MG63 (cell line): ENCODE measurements at places on chromosomes 3 and 15. TPM values are rescaled to one million over a fixed set of nuclear protein-coding genes. Genes with fewer than 3 reads are reported as not detected.

Gene KLF15
- 0.22 and 0.26 TPM in 2 replicates for total RNA-seq

Gene SLC2A2
- 0.03 and 0.15 TPM in 2 replicates for total RNA-seq

Gene SLC12A1
- not detected in 2 replicates for total RNA-seq

Gene HCN4
- total RNA-seq, result not detected in 2 replicates

Gene BOC
- 1.4 and 3.9 TPM in 2 replicates for total RNA-seq

Gene AMOTL2
- total RNA-seq, result 172 and 180 TPM in 2 replicates

Gene IL20RB
- total RNA-seq, result 4.5 and 6.4 TPM in 2 replicates

Gene NR1I2
- total RNA-seq, result not detected in 2 replicates

Gene GOLGA8F
- total RNA-seq, result 0.30 TPM in 1 of 2 replicates, not detected in the other

Gene TIMP4
- total RNA-seq, result 0.10 TPM in 1 of 2 replicates, not detected in the other

Gene STAC
- 5.6 and 5.7 TPM in 2 replicates for total RNA-seq

Gene SLC12A8
- total RNA-seq, result 28.7 and 52.7 TPM in 2 replicates

Gene ZCWPW2
- not detected in 2 replicates for total RNA-seq

Gene GOLGA8S
- not detected in 2 replicates for total RNA-seq

Gene PLSCR4
- total RNA-seq, result 93.8 and 101 TPM in 2 replicates

Gene ALDH1L1
- total RNA-seq, result 0.27 TPM in 1 of 2 replicates, not detected in the other

Gene CORO2B
- 7.1 and 7.9 TPM in 2 replicates for total RNA-seq

Gene COX5A
- total RNA-seq, result 343 and 426 TPM in 2 replicates

Gene CACNA2D3
- 1.2 and 2.0 TPM in 2 replicates for total RNA-seq

Gene LSMEM2
- total RNA-seq, result not detected in 2 replicates

Gene FANCD2OS
- total RNA-seq, result not detected in 2 replicates

Gene HGD
- not detected in 2 replicates for total RNA-seq

Gene LRRC15
- total RNA-seq, result 0.07 and 0.49 TPM in 2 replicates

Gene MKRN3
- 4.8 and 12.4 TPM in 2 replicates for total RNA-seq

Gene STRIT1
- not detected in 2 replicates for total RNA-seq

Gene ISG20
- 19.2 TPM in 1 of 2 replicates, not detected in the other for total RNA-seq

Gene HESX1
- not detected in 2 replicates for total RNA-seq

Gene EXOSC7
- total RNA-seq, result 22.4 and 44.3 TPM in 2 replicates

Gene TNFAIP8L3
- total RNA-seq, result 2.4 and 4.8 TPM in 2 replicates

Gene GOLGA6B
- total RNA-seq, result not detected in 2 replicates

Gene PLAAT1
- 16.7 and 19.1 TPM in 2 replicates for total RNA-seq

Gene GXYLT2
- 0.81 and 0.89 TPM in 2 replicates for total RNA-seq

Gene DISP2
- 0.37 and 0.43 TPM in 2 replicates for total RNA-seq

Gene DOCK3
- total RNA-seq, result 0.26 TPM in 1 of 2 replicates, not detected in the other

Gene CNTN6
- total RNA-seq, result not detected in 2 replicates

Gene CNTN4
- not detected in 2 replicates for total RNA-seq

Gene ARL13B
- 6.6 TPM in 2 replicates for total RNA-seq

Gene THAP10
- total RNA-seq, result 5.6 and 8.9 TPM in 2 replicates

Gene OR5K2
- not detected in 2 replicates for total RNA-seq

Gene ALS2CL
- total RNA-seq, result 0.69 and 1.2 TPM in 2 replicates

Gene ANKUB1
- total RNA-seq, result not detected in 2 replicates

Gene C3orf49
- total RNA-seq, result not detected in 2 replicates

Gene ARRDC4
- total RNA-seq, result 9.2 and 13.4 TPM in 2 replicates

Gene SEMA6D
- total RNA-seq, result 1.0 and 14.1 TPM in 2 replicates

Gene SPRED1
- total RNA-seq, result 12.0 and 28.1 TPM in 2 replicates

Gene EBLN2
- total RNA-seq, result 0.79 and 1.1 TPM in 2 replicates

Gene SNRPN
- total RNA-seq, result 1.7 and 4.2 TPM in 2 replicates

Gene ZNF80
- total RNA-seq, result not detected in 2 replicates

Gene LSM3
- 19.7 and 27.5 TPM in 2 replicates for total RNA-seq

Gene VEPH1
- not detected in 2 replicates for total RNA-seq
